ENCODE measurements at places on chromosomes 6 and 20.

DNA sequence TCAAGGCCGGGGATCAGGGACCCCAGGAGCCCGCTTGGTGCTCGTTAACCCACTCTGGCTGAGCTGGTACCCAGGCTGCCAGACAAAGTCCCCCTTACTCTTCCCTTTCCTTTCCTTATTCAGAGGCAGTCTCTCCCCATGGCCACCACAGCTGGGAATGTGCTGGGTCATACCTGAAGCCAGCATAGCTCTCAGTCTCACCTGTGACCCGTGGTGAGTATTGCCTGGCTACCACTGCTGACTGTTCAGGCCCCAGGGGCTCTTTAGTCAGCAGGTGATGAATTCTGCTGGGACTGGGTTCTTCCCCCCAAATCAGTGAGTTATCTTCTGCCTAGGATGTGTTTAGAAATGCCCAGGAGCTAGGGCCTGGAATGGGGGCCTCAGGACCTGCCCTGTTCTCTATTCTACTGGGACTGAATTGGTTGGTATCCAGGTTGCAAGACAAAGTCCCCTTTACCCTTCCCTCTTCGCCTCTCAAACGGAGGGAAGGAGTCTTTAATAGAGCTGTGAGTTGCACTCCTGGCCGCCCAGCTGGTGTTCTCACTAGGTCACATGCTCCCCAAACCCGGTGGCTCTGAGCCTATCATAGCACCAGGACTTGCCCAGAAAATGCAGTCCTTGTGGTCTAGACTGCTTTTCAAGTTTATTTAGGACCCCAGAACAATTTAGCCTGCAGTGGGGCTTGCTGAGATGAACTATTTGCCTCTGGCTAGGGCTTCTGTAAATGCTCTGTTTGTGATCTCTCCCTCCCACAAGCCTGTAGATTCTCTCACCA lies 64.6 kb downstream of the MYO6 start:
- DNase-seq = no peak

GRCh38 chr6:53377793-53378192 lies 29.0 kb upstream of the ELOVL5 start:
- DNase-seq = no peak

GRCh38 chr6:44404022-44404714 lies 16.7 kb downstream of the CDC5L start:
- DNase-seq = no peak

DNA sequence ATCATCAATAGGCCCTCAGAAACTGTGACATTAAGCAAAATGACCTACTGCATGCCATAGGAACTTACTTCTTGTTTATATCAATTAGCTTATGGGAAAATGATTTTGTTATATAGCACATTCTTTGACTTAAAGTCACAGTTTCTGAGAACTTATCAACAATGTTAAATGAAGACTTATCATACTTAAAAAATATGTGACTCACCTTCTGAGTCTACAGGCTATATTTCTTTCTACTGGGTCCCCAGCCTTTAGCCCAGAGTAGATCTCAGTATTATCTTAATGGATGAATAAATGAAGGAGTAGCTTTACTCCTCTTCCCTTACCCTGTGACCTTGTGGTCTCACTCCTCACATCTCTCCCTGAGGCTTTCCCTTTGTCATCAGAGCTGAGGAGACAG lies 180.2 kb downstream of the MAFB start:
- no peak for DNase-seq

- no peak for DNase-seq
Measured at GRCh38 chr6:35014786-35015185, 125.7 kb downstream of the ANKS1A start.

DNA sequence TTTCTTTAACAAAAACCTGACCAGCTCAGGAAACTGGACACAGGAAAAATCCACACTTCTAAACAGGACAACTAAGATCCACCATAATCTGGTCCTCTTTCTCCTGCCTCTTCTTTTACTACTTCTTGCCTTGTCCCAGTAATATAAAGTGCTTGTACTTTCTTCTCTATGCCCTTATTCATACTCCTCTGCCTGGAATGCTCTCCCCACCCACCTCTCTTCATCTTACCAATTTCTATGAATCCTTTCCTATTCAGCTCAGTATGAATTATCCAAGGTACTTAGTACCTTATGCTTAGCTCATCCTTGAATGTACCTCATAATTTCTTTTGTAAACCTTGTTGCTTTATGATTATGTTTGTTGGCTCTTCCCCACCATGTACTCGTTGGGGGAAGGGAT lies 159.4 kb downstream of the CDK19 start:
- no peak for DNase-seq

DNA sequence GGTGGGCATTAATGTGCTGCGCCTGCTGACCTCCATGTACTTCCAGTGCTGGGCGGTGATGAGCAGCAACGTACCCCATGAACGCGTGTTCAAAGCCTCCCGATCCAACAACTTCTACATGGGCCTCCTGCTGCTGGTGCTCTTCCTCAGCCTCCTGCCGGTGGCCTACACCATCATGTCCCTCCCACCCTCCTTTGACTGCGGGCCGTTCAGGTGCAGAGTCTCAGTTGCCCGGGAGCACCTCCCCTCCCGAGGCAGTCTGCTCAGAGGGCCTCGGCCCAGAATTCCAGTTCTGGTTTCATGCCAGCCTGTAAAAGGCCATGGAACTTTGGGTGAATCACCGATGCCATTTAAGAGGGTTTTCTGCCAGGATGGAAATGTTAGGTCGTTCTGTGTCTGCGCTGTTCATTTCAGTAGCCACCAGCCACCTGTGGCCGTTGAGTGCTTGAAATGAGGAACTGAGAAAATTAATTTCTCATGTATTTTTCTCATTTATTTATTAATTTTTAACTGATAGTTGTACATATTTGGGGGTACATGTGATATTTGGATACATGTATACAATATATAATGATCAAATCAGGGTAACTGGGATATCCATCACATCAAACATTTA lies 35.2 kb upstream of the NOP56 start:
- no peak for DNase-seq

DNA sequence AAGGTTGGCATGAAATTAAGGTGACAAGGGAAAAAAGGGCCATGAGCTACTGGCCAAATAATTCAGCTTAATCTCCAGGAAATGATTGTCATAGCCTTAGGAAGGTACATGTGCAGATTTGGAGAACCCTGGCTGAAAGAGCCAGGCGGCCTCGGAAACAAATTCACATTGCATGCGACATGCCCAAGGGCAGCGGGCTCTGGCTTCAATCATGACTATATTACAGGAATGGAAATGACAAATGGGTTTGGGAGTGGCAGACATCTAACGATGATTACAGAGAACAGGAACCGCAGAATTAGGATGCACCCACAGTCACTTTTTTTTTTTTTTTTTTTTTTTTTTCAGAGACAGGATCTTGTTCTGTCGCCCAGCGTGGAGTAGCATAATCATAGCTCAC lies 112.4 kb upstream of the SALL4 start:
- no peak for DNase-seq

GRCh38 chr6:156013155-156013554 lies 557.5 kb upstream of the NOX3 start:
- no peak for DNase-seq

GRCh38 chr6:162055365-162055764 lies 672.2 kb downstream of the PRKN start:
- no peak for DNase-seq

DNA sequence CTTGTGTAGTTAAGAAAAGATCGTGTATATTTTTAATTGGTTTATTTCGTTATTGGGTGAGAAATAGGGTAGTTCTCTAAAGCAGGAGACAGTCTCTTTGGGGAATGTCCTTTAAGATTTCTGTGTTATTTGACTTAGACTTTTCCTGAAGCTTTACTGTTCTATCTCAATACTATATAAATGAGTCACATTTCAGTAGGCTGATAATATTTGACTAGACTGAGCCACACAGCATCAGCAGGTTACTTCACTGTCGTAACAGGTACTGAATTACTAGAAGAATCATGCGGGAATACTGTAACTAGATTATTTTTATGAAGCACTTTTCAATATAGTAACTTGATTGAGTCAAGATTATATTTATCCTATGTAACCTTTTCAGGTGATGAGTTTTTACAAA lies 1.4 kb downstream of the SMAP1 start:
- no peak for DNase-seq

GRCh38 chr6:29230666-29231065 lies 60.0 kb downstream of the OR2J2 start:
- DNase-seq = no peak

DNA sequence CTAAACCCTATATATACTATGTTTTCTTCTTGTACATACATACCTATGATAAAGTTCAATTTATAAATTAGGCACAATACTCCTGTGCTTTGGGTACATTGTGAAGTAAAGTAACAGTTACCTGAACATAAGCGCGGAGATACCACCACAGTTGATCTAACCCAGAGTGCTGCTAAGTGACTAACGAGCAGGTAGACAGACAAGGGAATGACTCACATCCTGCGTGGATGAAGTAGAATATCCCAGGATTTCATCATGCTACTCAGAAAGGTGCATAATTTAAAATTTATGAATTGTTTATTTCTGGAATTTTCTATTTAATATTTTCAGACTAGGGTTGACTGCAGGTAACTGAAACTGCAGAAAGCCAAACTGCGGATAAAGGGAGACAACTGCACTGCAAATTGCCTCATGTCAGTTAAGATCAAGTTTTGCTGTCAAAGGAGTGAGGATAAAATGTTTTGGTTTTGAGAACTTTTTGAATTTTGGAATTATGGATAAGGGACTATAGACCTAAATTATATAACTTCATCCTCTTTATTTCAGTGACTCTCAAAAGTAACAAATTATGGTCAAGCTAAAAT lies 14.4 kb downstream of the MKKS start:
- no peak for DNase-seq

DNA sequence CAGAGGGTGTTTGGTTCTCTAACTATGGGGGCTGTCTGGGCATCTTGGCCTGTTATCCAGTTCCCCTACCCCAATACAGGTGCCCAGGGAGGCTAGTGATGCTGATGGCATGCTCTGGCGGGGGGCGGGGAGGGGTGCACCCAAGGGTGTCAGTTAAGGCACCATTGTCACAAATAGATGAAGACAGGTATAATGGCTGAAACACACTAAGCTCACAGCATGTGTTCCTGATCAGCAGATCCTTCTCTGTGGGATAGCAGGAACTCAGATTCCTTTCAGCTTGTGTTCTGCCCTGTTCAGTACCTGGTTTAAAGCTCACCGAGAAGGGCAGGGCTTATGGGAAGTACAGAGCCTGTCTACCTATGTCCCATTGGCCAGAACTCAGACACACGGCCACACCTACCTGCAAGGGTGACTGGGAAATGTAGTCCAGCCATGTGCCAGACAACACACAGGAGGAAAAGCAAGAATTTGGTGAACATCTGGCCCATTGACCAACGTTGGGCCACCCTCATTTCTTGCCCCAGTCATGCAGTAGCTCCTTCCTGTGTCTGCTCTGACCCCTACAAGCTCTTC lies 3.4 kb upstream of the RSPO4 start:
- DNase-seq = no peak

DNA sequence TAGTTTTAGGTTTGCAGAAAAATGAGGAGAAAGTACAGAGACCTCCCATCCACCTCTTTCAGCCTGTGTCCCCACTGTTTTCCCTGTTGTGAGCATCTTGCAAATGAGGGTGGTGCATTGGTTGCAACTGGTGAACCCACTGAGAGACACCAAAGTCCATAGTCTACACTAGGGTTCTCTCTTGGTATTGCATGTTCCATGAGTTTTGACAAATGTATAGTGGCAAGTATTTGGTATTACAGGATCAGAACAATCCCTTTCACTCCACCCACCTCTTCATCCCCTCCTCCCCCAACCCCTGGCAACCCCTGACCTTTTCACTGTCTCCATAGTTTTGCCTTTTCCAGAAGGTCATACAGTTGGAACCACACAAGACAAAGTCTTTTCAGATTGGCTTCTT lies 20.1 kb downstream of the ZNF831 start:
- no peak for DNase-seq

GRCh38 chr6:124967444-124967843 lies 5.2 kb downstream of the RNF217 start:
- DNase-seq = no peak

DNA sequence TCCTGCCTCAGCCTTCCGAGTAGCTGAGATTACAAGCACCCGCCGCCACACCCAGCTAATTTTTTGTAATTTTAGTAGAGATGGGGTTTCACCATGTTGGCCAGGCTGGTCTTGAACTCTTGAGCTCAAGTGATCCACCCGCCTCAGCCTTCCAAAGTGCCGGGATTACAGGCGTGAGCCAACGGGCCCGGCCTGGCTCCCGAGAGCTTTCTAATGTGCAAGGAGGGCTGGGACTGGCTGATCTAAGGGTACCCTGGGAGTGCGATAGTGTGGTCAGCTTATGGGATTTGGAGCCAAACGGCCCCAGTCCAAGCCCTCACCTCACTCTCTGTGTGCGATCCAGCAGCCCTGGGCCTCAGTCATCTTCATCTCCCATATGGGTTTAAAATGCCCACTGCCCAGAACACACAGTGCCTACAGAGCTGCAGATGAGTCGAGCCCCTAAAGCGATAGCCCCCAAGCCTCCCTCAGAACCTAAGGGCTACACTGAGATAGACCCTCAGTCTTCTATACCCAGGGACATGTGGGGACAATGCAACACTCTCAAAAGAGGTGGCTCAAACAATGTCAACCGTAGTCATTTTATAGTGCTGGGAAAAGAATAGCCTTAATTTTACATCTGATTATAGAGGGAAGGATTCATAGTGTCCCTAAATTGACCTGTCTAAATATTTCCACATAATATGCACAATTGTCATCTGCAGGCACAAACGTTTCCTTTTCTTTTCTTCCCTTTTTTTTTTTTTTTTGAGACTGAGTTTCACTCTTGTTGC lies 50.1 kb downstream of the SSR1 start:
- DNase-seq = no peak

GRCh38 chr20:9287826-9288225 lies 218.9 kb downstream of the PLCB4 start:
- no peak for DNase-seq
